ENCODE measurements at places on chromosomes 6 and 20. TPM values are rescaled to one million over a fixed set of nuclear protein-coding genes. Genes with fewer than 3 reads are reported as not detected.

The MACROD2 gene
- total RNA-seq = 0.04 TPM

The IL20RA gene
- total RNA-seq = not detected

The CRIP3 gene
- total RNA-seq = 55.0 TPM

The EPHA7 gene
- not detected for total RNA-seq

The TRIM38 gene
- total RNA-seq = 17.0 TPM

The CD40 gene
- total RNA-seq = 12.1 TPM

The IL17F gene
- not detected for total RNA-seq

The GSTA2 gene
- total RNA-seq = not detected

The ETV7 gene
- total RNA-seq = not detected

The SLC17A2 gene
- not detected for total RNA-seq

The XRN2 gene
- total RNA-seq = 48.6 TPM

The APOM gene
- total RNA-seq = 6.7 TPM

The NEDD9 gene
- 8.0 TPM for total RNA-seq

The SLC35D3 gene
- not detected for total RNA-seq

The KIFC1 gene
- total RNA-seq = 42.8 TPM

The L3MBTL3 gene
- total RNA-seq = 1.7 TPM
